ENCODE measurements at places on chromosomes 12 and 14.

DNA sequence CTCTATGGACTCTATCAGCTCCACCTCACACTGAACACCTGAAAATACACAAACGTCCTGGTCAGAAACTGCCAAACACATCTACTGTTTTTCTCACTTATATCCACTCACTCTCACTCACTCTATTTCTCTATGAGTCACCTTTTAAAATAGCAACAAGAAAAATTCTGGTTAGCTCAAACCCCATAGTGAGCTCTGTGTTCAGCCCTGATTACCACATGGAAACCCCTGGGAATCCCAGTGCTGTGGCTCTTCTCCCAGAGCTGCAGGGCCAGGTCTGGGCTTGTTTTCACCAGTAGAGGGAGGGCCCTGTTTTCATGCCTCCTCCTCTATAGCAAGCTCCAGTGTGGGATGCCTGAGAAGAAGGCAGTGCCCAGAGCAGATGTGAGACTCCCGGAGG is 1126.1 kb downstream of the TMEM121 start:
- no peak for DNase-seq

- no peak for DNase-seq
Observed at GRCh38 chr12:8080120-8080519, 2.0 kb upstream of the NECAP1 start.

DNA sequence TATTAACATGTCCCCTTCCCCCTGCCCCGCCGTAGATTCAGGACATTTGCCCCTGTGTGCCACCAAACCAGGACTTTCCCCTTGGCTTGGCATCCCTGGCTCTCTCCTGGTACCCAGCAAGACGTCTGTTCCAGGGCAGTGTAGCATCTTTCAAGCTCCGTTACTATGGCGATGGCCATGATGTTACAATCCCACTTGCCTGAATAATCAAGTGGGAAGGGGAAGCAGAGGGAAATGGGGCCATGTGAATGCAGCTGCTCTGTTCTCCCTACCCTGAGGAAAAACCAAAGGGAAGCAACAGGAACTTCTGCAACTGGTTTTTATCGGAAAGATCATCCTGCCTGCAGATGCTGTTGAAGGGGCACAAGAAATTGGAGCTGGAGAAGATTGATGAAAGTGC is 28.9 kb downstream of the HRK start:
- DNase-seq: no peak

DNA sequence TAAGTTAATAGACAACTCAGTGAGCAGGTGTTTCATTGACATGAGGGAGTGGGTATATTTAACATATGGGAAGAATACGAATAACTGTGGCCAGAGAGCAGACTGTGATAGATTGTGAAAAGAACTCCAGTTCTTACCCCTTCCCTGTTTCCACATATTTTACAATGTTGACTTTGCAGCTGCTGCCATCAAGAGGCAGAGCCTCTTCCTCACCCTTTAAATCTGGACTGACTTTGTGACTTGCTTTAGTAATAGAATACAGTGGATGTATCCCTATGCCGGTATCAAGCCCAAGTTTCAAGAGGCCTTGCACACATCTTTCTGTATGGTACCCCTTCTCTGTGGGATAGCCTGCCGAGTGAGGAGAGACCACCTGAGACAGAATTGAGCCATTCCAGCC is 356.7 kb downstream of the ETNK1 start:
- peak; percentile 51 for DNase-seq

DNA sequence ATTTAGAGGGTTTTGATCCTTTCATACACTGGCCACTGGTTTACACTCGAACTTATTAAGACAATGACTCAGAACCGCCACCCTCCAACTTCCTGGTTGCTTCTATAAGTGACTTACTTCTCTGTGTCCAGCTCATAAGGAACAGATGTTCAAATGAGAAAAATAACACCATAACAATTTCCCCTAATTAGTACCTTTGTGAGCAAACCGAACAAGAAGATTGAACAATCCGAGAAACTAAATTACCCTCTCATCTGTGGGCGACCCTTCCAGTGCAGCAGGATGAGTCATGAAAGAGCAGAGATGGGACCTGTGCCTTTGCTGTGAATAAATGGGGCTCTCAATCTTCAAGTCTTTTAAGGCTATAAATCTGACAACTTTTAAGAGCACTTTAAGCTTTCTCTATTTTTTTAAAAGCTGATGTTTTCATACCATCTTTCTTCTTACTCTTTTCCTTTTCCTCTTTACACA is 146.8 kb upstream of the RASSF8 start:
- DNase-seq: no peak

DNA sequence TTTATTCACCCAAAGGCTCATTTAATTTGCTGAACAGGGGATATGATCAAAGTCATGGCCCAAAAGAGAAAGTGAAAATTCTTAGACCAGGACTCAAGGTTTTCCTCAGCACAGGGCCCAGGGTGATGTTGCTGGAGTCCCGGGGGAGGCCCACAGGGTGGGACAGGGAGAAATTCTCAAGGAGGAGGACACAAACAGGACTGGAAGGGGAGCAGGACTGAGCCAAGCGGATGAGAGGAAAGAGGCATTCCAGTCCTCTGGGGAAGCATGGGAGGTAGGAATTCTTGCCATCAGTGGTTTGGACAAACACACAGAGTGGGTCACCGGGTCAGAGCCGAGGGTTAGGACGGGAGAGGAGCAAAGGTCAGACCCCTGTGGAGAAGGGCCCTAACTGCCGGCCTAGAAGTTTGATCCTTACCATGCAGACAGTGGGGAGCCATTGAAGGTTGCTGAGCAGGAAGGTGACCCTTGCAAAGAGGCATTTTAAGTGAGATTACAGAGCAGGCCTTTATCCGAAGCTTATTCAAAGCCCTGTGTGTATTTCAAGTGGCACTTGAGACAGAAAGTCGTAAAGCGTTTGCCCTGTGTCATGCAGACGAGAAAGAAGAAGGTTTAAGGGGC is 68.4 kb upstream of the PTGR2 start:
- no peak for DNase-seq

- DNase-seq: no peak
Observed at GRCh38 chr14:103935102-103935501, 6.8 kb downstream of the TDRD9 start.

DNA sequence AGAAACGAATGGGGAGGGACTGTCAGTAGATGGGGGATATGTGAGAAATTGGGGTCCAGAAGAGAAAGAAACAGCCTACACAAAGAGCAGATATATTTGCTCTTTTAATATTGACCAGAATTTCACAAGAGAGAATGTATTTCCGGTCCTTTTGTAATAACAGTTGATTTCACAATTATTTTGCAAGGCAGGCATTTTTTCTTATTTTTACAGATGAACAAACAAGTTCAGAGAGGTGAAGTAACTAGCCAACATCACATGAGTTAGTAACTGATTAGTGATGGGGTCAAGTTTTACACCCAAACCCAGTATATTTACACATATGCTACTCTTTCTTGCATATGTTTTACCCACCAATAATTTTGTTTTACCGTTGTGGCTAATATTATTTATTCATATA is 188.2 kb downstream of the NAV3 start:
- DNase-seq: no peak

DNA sequence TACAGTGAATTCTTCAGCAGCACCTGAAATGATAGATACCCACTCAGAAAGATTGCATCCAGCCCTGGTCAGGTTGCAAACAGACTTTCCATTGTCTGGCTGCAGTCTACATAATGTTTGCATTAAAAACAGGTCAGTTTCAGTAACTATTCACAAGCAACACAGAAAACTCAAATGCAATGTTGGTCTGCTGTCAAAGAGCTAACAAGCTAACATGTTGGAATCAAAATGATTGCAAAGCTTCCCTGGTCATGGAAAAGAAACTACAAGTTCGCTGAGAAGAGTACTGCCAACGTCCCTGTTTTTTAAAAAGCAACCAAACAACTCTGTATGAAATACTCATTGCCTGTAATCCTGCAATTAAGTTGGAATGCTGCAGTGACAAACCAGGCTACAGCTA is 374.7 kb downstream of the ADAMTS20 start:
- no peak for DNase-seq

- DNase-seq: no peak
Observed at GRCh38 chr12:94267921-94268471, 119.6 kb downstream of the PLXNC1 start.

GRCh38 chr12:127556231-127556886 is 710.6 kb upstream of the TMEM132C start:
- no peak for DNase-seq

DNA sequence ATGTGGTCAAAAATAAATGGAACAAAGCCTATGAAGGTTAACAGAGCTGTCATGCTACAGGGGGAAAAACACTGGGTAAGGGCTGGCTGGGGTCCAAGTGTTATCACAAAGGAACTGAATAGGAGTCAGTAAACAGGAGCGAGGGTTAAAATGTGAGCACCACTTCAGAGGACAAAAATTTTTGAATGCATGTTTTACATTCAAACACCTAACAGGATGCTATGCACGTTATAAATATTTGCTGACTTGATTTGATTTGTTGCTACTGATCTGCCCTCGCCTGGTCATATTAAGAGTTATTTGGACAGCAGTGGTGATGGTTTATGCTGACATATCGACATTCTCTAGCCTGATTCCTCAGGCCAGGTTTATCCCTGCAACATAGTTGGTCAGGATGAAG is 7.4 kb upstream of the KTN1 start:
- DNase-seq: no peak

DNA sequence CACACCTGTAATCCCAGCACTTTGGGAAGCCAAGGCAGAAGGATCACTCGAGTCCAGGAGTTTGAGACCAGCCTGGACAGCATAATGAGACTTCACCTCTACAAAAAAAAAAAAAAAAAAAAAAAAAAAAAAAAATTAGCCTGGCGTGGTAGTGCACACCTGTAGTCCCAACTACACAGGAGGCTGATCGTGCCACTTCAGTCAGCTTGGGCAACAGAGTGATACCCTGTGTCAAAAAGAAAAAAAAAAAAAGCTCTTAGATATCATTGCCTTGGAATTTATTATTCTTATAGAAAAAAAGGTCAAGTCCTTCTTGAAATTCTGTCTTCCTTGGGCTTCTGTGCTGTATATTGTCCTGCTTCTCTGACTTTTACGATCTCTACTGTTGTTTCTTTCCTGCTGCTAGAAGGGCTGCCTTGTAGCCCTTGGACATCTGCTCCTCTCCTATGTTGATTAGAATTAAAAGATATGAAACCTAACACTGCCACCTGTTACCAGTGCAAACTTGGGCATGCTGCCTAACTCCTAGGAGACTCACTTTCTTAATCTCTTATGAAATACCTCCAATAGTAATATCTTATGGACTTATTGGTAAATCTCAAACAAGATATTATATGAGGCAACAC is 5.7 kb downstream of the TMEM19 start:
- DNase-seq: no peak

GRCh38 chr12:112418273-112418607 is 507 bp upstream of the PTPN11 start:
- no peak for DNase-seq

GRCh38 chr14:65229748-65230728 is 127.7 kb upstream of the MAX start:
- no peak for DNase-seq

- no peak for DNase-seq
Observed at GRCh38 chr14:105710119-105711043, 184.0 kb downstream of the TMEM121 start.

GRCh38 chr14:103110681-103111231 is 12.5 kb upstream of the TNFAIP2 start:
- DNase-seq: no peak

GRCh38 chr12:44240186-44240585 is 404.3 kb downstream of the TMEM117 start:
- DNase-seq: no peak

DNA sequence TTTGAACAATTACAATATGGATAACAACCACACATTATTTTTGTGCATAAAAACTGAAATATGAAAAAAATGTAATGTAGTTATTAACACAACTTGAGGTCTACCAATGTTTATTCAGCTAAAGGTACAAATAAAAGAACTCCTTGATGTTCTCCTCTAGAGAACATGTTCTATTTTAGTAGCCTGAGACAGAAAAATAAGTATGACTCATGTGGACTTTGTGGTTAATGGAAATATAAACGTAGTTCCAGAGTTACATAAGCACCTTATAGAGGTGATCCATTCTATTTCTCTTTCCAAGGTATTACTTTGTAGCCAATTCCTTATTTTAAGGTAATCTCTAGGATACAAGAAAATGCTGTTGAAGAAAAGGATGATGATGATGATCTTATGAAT is 25.7 kb downstream of the ALKBH1 start:
- DNase-seq: no peak

DNA sequence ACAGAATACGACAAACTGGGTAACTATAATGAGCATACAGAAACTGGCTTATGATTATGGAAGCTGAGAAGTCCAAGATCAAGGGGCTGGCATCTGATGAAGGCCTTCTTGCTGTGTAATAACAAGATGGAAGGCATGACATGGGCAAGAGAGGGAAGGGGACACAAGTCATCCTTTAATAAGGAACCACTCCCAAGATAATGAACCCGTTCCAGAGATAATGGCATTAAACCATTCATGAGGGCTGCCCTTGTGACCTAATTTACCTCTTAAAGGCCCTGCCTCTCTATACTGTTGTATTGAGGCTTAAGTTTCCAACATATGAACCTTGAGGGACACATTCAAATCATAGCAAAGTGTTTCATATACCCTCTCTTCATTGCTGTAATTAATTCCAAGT is 4.6 kb upstream of the VTI1B start:
- no peak for DNase-seq

DNA sequence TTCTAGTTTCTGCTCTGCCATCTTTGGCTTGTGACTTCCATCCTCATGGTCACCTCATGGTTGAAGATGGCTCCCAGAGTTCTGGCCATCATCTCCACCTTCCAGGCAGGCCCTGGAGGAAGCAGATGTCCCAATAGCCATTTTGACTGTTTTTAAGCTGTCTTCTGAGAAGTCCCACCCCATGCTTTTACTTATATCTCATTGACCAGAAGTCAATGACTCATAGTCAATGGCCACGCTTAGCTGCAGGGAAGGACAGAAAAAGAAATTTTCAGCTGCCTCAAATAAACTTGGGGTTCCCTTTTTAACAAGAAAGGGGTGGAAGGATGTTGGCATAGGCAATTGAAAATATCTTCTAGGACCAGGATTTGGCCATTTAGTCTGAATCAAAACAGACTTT is 168.1 kb downstream of the AACS start:
- DNase-seq: no peak

DNA sequence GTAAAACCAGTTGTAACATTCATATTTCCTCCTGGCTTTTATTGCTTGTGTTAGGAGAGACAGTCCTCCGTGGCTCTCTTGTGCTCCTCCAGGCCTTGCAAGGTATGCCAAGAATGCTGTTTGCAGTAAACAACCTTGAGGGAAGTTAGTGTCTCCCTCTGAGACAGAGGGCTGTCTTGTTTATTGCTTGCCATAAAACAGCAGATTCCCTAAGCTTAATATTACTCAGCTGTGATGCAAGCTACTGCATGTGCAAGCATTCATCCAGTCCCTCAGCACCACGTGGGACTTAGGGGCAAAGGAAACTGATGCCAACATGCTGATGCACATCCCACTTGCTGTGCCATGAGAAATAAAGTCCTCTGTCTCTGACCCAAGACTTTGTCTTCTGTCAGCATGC is 6.6 kb downstream of the POMT2 start:
- DNase-seq: no peak

- DNase-seq: no peak
Observed at GRCh38 chr12:107767466-107767865, 6.5 kb upstream of the PRDM4 start.

GRCh38 chr14:72965249-72965648 is 39.0 kb downstream of the DCAF4 start:
- no peak for DNase-seq
